ENCODE measurements at places on chromosomes 3 and 15. TPM values are rescaled to one million over a fixed set of nuclear protein-coding genes. Genes with fewer than 3 reads are reported as not detected.

DNA sequence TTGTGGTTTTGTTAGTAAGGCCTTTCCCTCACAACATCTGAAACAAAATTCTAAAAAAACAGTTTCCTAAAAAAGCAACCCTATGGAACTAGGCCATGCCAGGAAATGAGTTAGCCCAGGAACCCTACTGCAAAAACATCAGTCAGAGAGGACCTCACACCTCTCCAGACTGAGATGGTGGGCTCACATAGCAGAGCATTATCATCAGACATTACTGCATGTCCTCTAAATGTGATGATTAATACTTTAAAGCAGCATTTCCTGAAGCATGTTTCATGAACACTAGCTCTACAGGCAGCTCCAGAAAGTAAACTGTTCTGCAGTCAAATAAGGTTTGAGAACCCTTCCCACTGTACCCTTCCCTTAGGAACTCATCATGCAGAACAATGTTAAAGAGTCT lies 232.3 kb upstream of the MRPL3 start:
- DNase-seq = no peak

SNX33 gene
- 7.1 TPM for total RNA-seq

DNA sequence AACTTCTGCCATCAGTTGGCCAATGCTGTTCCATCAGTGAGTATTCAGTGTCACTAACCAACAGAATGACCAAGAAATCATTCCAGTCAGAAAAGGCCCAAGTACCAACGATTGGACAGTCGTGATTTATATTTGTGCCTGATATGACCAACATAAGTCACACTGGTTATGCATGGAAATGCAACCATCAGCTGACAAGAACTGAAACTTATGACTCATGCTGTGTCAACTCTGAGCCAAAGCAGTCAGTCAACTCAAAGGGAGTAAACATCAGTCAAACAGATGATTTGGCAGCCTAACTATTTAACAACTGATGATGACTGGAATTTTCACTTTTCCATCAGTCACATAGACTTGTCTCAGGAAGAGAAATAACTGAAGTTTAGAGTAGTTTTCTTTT lies 142.4 kb downstream of the ANXA2 start:
- DNase-seq = peak; percentile 57

GRCh38 chr15:79418693-79419279 lies 13.3 kb upstream of the MINAR1 start:
- no peak for DNase-seq

- DNase-seq = no peak
These were observed 16.6 kb downstream of the KLF15 start for GRCh38 chr3:126340596-126340942.

SEC22A gene
- total RNA-seq = 45.1 TPM

DNA sequence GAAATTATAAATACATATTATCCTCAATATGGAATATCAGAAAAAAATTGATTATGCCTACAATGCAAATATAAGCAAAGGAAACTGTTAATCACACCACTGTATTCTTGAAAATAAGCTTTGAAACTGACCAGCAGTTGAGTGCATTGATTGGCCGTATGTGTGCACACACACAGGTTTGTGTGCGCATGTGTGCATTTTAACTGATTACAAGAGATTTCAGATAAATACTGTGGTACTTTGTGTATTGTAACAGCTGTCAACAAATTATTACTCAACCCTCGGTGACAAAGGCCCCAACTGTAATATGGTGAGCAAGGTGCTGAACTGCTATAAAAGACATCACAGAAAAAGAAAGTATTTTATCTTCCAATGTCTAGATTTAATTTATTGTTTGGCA lies 1238.9 kb upstream of the ALCAM start:
- no peak for DNase-seq

GRCh38 chr15:41241221-41241964 lies 10.3 kb downstream of the CHP1 start:
- DNase-seq = peak; percentile 6

- peak; percentile 50 for DNase-seq
These were observed 5.5 kb upstream of the CD200 start for GRCh38 chr3:112327371-112327951.

DNA sequence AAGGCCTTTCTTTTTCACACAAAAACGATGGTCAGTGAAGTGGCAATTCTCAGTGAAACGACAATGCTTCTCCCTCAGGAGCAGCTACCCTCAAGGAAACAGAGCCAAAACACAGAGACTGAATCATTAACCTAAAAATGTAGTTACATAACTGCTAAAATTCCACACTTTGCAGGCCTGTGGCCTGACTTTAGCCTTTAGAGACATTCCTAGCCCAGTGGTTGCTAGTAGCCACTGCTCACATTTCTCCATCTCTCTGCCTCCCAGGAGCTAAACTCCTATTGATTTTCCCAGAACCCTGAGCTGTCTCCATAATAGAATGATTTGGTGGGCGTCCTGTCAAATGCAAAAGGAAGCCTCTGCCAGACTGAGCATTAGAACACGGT lies 630.1 kb upstream of the KCNMB2 start:
- peak; percentile 53 for DNase-seq

GRCh38 chr3:15102836-15103235 lies 3.9 kb upstream of the RBSN start:
- DNase-seq = no peak

- no peak for DNase-seq
These were observed 47.0 kb upstream of the SCAANT1 start for GRCh38 chr3:63959146-63959545.

FAIM gene
- total RNA-seq = 28.7 TPM

DNA sequence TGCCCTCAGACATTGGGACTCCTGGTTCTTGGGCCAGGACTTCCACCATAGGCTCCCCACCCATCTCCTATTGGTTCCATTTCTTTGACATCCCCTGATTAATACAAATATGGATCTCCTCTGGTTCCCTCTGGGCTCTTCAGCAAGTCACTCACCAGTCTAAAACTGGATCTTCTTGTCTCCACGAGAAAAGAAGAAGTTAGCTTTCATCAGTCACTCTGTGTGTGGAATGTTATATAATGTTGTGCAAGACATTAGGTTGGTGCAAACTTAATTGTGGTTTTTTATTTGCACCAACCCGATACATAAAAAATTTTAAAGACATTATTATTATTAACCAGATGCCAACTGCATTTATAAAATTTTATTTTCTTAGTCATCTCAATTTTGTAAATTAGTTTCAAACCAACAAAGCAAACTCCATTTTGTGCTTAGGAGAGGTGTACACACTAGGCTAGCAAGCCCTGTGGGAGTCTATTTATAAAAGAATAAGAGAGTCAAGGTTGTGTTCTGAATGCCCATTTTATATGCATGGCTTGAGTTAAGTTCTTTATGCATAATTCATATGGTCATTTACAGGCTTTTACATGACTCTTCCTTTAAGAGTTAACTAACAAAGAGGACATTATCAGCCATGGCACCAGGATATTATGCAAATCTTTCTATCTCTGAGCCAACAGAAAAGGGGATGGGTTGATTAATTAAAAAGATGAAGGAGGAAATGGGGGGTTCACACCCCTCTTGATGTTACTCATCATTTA lies 35.1 kb upstream of the IL12A start:
- DNase-seq = no peak

SERINC4 gene
- total RNA-seq = 0.11 TPM

PAK6 gene
- total RNA-seq = 0.12 TPM

DNA sequence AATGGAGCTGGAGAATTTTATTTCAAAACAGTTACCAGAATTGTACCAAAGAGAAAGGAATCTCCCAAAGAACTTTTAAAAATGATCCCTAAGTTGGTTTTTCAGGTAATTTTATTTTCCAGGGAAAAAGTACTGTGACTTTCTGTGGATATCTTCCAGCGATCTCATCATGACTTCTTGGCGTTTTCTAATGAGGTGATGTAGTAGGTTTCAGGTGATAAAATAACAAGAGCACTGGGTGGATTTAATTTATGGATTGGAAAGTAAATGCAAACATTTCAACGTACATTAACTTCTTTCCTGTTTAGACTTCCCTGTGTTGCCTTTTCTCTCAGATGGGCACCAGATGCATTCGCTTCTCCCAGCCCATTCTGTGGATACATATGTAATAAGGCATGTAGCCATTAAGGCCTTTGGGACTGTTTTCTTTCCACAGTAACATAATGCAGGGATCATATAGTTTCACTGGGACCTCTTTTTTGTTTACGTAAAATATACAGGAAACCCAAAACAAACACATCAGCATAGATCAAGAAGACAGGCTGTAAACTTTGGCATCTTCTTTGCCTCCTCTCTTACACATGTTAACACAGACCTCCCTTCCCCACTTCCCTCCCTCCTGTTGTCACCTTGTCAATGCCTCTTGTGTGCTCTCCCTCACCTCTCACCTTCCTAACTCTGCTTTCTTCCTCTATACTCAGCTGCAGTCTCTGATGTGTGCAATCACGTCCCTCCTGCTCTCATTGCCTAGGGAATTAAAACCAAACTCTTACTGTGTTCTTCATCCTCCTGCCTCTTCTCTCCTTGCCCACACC lies 13.0 kb downstream of the PHLDB2 start:
- DNase-seq = no peak

GRCh38 chr15:45263854-45264253 lies 11.8 kb downstream of the SLC28A2 start:
- no peak for DNase-seq

GRCh38 chr3:135895106-135895733 lies 70.3 kb upstream of the PPP2R3A start:
- peak; percentile 78 for DNase-seq

- DNase-seq = no peak
These were observed 30.0 kb downstream of the STARD5 start for GRCh38 chr15:81293728-81294515.

GRCh38 chr3:119663885-119664284 lies 3.5 kb upstream of the POPDC2 start:
- peak; percentile 21 for DNase-seq

OR5H14 gene
- not detected for total RNA-seq

- DNase-seq = no peak
These were observed 275.0 kb upstream of the NSMCE3 start for GRCh38 chr15:29544513-29545128.

DNA sequence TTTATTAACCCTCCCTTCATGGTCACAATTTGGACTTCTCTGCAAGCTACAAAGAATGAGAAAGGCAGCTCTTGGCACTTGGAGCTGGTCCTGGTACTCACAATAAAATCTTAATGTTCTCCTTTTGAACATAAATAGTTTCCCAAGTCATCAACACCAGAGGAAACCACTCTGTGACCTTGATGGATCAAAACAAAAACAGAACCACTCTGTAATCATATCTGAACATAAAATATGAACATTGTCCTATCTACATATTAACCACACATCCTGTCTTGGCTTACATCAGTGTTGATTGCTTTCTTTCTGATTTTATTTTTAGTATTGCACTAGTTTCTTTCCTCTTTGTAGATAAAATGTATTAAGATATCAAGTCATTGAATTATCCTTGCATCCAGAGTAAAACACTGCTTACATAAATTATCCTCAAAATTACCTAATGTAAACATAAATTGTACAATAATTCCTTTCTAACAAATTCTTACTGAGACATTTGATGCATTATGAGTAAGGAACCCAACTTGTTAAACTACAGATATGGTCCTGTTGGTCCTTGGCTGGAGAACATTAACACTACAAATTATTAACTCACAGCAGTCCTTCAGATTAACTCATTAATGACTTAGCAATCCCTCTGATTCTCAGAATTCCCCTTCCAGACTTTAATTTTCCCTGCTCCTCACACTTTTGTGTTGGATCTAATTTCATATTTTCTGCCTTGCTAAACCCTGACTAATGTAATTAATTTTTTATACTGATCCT lies 860.5 kb downstream of the DIPK2A start:
- no peak for DNase-seq

GRCh38 chr3:71490692-71491091 lies 92.8 kb downstream of the FOXP1 start:
- no peak for DNase-seq

BNC1 gene
- total RNA-seq = 8.5 TPM

- no peak for DNase-seq
These were observed 4.9 kb downstream of the HAUS2 start for GRCh38 chr15:42553554-42553953.

All from Daoy (cell line).